ENCODE measurements at places on chromosomes 13 and 19. TPM values are rescaled to one million over a fixed set of nuclear protein-coding genes. Genes with fewer than 3 reads are reported as not detected.
A peak's percentile ranks its signal among the peaks of the same experiment; 100 is the strongest.

SLAIN1 gene
- 10.5 TPM for total RNA-seq

CDC34 gene
- total RNA-seq, result 86.2 TPM

METTL21C gene
- total RNA-seq, result not detected

DNA sequence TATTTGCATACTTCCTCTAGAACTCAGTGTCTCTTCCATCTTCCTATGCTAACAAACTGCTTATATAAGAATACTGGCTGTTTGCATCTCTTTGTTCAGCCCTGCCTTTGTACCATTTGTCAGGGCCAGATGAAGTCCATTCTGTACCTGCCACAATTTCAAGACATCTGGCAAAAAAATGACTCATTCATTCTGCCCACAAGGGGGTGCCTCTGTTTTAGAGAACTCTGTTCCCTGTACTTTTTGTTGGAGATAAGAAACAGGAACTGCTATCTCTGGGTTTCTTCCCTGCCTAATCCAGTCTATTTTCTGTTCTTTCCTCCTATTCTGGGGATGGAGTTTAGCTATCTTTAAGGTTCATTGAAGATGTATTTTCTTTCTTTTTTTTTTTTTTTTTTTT lies 23.0 kb downstream of the ZNF568 start:
- no peak overlapping the region for H3K27ac ChIP-seq
- no peak overlapping the region for H3K4me3 ChIP-seq
- no peaks in the 10 kb centered on the region for H3K27me3 ChIP-seq

DNA sequence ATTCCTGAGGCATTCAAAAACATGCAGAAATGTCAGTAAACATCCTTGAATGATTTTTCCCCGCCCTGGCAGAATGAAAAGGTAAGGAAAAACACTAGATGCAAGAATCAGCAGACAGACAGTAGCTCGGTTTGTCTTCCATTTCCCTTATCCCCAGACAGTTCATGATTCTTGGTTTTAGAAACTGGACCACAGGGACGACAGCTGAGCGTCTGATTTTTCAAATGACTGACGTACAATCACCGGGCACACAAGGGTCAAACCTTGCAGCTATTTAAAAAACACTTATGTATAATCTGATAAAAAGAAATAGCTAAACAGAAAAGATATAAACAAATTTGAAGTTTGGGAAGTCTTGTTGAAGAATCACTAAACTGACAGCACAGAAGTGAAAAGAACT lies 47.1 kb downstream of the DCLK1 start:
- H3K4me1 ChIP-seq, result peaks cover 8% of the 10 kb centered on the region
- no peaks in the 10 kb centered on the region for H3K36me3 ChIP-seq
- no peak overlapping the region for H3K27ac ChIP-seq
- no peaks in the 10 kb centered on the region for H3K27me3 ChIP-seq

DNA sequence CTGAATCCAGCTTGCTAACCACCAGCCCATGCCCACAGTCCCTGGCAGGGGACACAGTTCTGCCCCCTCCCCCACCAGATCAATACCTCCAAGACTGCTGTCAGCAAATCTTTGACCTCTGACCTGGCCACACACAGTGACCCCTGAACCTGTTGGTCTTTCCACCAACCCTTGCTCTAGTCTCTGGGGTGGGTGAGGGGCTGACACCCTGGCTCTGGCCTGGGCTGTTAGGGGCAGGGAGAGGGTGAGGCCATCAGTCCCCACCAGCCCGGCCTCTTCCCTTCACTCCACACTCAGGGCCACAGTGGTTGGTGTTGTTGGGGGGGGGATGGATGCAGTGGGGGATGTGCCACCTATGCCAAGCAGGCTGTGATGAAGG lies 21.8 kb upstream of the SLC7A10 start:
- no peaks in the 10 kb centered on the region for H3K27me3 ChIP-seq
- H3K36me3 ChIP-seq, result no peaks in the 10 kb centered on the region
- H3K4me1 ChIP-seq, result no peaks in the 10 kb centered on the region
- no peak overlapping the region for H3K4me3 ChIP-seq

DNA sequence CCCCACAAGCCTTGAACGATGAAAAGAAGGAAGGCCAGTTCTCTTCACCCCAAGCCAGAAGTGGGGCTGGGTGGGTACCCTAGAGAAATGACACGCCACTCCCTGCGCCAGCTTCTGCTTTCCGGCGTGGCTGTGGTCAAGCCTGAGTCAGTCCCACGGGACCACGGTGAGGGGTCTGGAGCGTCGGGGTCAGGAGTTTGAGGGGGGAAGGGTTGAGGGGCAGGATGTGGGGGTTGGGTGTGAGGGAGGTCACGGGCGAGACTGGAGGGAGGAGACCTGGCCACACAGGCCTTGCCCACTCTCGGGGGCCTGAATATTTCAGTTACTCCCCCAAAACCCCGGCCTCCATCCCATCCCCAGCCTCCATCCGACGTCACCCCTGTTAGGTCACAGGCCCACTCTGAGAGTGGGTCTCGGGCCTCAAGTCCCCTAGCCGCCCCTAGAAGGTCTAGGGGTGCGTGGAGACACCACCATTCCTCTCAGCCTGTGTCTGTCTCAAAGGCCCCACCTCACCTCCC lies 500 bp upstream of the IFI30 start:
- peak overlapping the region; percentile 85 for H3K4me3 ChIP-seq
- peaks cover 10% of the 10 kb centered on the region for H3K36me3 ChIP-seq
- H3K27me3 ChIP-seq, result no peaks in the 10 kb centered on the region
- no peak overlapping the region for H3K27ac ChIP-seq

GRCh38 chr19:47435196-47435595 lies 15.9 kb upstream of the MEIS3 start:
- H3K27me3 ChIP-seq, result peaks cover 21% of the 10 kb centered on the region
- H3K4me3 ChIP-seq, result no peak overlapping the region
- peaks cover 3% of the 10 kb centered on the region for H3K4me1 ChIP-seq
- H3K27ac ChIP-seq, result no peak overlapping the region

DNA sequence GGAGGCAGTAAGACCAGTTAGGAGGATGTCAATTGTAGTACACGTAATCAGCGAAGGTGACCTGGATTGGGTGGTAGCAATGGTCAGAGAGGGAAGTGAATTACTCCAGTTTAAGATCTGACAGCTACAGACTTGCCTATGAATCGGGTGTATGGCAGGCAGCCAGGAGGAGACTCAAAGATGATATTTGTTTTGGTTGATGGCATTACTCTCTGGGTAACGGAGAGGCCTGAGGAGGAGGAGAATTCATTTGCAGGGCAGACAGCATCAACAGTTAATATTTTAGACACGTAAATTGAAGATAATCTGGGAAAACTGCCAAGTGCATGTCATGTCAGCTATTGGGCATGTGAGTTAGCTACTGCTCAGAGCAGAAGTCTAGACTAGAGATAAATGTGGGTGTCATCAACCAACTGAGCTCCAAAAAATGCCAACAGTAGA lies 109.2 kb downstream of the SGCG start:
- H3K27me3 ChIP-seq, result no peaks in the 10 kb centered on the region
- H3K4me3 ChIP-seq, result no peak overlapping the region
- DNase-seq, result no peak
- H3K27ac ChIP-seq, result no peak overlapping the region

DNA sequence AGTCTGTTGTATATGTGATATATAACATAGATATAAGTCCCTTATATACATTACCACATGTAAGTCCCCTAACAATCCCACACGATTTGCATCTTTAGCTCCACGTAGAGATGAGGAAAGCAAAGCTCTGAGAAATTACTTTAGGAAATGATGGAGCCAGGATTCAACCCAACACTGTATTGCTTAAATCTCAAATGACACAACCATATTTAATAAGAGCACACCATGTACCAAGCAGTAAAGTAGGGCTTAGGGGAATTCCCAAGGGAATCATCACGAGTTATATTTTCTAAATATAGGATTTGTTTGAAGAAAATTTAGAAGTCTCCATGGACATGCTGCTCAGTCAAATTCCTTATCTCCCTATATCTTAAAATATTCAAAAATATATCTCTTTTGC lies 61.3 kb upstream of the POMP start:
- H3K27me3 ChIP-seq, result no peaks in the 10 kb centered on the region
- H3K36me3 ChIP-seq, result no peaks in the 10 kb centered on the region
- H3K27ac ChIP-seq, result no peak overlapping the region
- H3K4me1 ChIP-seq, result no peaks in the 10 kb centered on the region
- DNase-seq, result no peak
- no peak overlapping the region for H3K4me3 ChIP-seq

- DNase-seq, result no peak
- H3K27ac ChIP-seq, result no peak overlapping the region
- H3K4me3 ChIP-seq, result no peak overlapping the region
These were observed 47.1 kb downstream of the ARHGAP35 start for GRCh38 chr19:46907880-46908279.

- no peaks in the 10 kb centered on the region for H3K27me3 ChIP-seq
- H3K36me3 ChIP-seq, result no peaks in the 10 kb centered on the region
- H3K27ac ChIP-seq, result no peak overlapping the region
- peaks cover 4% of the 10 kb centered on the region for H3K4me1 ChIP-seq
These were observed 240.3 kb downstream of the SHISA2 start for GRCh38 chr13:25811506-25811905.

GRCh38 chr13:90995614-90996013 lies 351.9 kb upstream of the MIR17HG start:
- no peak for DNase-seq
- peaks cover 4% of the 10 kb centered on the region for H3K4me1 ChIP-seq
- H3K27me3 ChIP-seq, result no peaks in the 10 kb centered on the region
- no peak overlapping the region for H3K4me3 ChIP-seq

- no peak overlapping the region for H3K27ac ChIP-seq
- H3K27me3 ChIP-seq, result no peaks in the 10 kb centered on the region
- peak overlapping the region; percentile 39 for H3K4me3 ChIP-seq
- H3K36me3 ChIP-seq, result no peaks in the 10 kb centered on the region
- DNase-seq, result no peak
- H3K4me1 ChIP-seq, result peaks cover 10% of the 10 kb centered on the region
These were observed 8.3 kb upstream of the SHISA7 start for GRCh38 chr19:55451163-55451964.

DNA sequence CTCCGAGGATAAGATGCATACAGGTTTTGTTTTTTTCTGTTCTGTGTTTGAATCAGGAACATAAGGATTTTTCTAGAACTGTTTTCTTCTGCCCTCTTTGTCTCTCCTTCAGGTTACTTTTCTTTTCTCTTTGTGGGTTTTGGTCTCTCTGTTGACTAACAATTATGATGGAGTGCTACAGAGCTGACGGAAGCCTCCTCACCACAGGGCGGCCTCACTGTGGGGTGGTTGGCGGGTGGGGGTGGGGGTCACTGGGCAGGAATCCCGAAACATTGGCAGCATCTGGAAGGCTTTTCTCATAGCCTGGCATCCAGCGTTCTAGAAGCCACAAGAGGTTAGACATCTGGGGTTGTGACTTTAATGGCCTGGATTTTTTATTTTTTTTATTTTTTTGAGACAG lies 12.0 kb upstream of the MATK start:
- no peaks in the 10 kb centered on the region for H3K36me3 ChIP-seq
- peaks cover 11% of the 10 kb centered on the region for H3K4me1 ChIP-seq
- no peak overlapping the region for H3K27ac ChIP-seq
- no peak for DNase-seq
- no peak overlapping the region for H3K4me3 ChIP-seq
- H3K27me3 ChIP-seq, result peaks cover 8% of the 10 kb centered on the region

DNA sequence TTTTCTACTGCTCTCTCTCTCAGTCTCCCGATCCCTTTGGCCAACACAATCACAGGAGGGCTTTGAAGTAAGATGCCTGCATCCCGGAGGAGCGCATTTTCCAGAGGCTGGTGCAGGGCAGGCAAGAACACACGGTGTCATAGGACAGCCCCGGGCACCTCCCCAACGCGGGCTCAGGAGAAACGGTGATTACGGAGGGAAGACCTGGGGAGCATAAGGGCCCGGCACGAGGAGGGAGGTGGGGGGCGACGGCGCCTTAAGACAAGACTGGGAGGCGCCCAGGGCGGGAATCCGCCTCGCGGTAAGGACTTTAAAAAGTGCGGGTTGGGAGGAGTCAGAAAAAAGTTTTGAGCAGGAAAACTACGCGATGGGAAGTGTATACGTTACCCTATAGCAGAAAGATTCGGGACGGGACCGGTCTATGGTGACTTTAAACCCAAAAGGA lies 18.7 kb upstream of the ZNF888 start:
- H3K36me3 ChIP-seq, result no peaks in the 10 kb centered on the region
- no peak for DNase-seq
- H3K4me3 ChIP-seq, result peak overlapping the region; percentile 97
- H3K27ac ChIP-seq, result peak overlapping the region; percentile 83
- H3K27me3 ChIP-seq, result no peaks in the 10 kb centered on the region
- H3K4me1 ChIP-seq, result peaks cover 3% of the 10 kb centered on the region

DNA sequence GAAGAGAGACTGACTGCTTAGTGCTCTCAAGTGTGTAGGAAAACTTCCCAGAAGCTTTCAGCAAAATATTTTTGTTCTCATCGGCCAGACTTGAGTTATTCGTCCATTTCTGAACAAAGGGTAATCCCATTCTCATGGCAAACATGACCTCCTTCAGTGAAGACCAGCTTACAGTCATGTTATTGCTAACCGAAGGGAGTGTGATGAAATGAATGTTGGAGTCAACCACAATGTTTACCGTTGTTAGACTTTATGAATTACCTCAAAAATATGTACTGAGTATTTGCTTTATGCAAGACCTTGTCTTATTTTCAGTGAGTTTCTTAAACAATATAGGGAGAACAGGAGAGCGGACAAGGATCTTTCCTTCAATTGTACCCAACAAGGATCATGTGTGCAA lies 228.6 kb downstream of the LMO7 start:
- DNase-seq, result no peak
- H3K27me3 ChIP-seq, result no peaks in the 10 kb centered on the region

Measured in thoracic aorta (tissue), 2 donors.